NCI-H2171 treated with DMSO at 0.1 percent for 48 hours (cell line): ENCODE measurements at places on chromosomes 11 and 22.
A peak's percentile ranks its signal among the peaks of the same experiment; 100 is the strongest.

- no peak for DNase-seq
These were observed 66.9 kb downstream of the GAB2 start for GRCh38 chr11:78350646-78351165.

DNA sequence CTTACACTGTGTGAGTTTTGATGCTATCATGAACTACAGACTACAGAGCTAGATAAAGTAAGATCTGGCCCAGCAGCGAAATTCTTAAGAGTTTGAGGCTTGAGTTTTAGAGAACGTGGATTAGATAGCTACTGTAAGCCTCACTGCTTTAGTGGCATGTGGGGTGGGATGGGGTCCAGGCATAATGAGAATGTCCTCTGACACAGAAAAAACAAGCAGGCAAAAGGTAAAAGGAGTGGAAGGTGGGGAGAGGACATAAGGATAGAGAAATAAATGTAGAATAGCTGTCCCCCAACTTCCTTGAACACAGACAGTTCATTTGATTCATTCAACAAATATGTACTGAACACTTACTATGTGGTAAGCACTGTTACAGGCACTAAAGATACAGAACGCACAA, 324.5 kb upstream of the PITPNB start:
- DNase-seq, result no peak

GRCh38 chr11:128346804-128347203, 240.6 kb downstream of the ETS1 start:
- no peak for DNase-seq

DNA sequence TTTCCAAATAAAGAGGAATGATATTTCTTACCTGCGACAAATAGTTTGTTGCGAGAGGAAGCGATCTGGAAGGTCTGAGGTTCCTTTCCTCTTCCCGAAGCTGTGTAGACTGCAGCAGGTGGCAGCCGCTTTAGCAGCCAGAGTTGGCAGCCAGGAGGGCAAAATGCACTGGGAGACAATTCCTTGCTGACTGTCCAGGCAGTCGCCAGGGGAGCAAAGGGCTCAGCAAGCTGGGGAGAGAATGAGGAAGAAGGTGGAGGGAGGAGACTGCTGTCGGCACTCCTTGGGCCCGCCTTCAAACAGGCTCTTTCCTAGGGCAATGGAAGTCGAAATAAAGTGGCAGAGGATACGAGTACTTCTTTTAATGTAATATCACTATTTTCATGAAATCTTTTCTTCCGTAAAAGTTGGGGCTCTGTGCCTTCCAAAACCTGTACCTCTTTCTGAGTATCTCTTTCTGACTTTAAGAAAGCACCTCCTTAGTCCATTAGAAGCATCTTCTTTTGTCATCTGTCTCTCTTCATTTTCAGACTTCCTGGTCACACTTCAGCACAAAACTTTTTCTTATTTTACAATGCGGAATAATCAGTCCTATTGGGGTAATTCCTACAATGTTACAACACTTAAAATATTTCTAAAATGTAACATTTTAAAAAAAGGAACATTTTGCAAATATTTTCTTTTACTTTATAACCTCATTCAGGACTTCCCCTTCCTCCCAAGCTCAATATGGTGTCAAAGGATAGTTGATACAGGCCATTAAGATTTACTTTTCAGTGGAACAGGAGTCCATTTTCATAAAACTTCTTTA, at the start of gene IL18:
TSS of gene IL18 (minus strand) at position 220 of the 811 bp plus-strand sequence. CDS start 9,041 bp downstream, outside the sequence.
- no peak for DNase-seq

GRCh38 chr11:27013781-27014361, 20.0 kb downstream of the FIBIN start:
- no peak for DNase-seq

- DNase-seq, result no peak
These were observed 1.3 kb upstream of the KMT5B start for GRCh38 chr11:68214173-68215086.

- no peak for DNase-seq
These were observed 2.8 kb upstream of the PHLDA2 start for GRCh38 chr11:2931771-2932738.

- DNase-seq, result peak; percentile 73
These were observed 157.4 kb downstream of the COMMD9 start for GRCh38 chr11:36131721-36132397.

DNA sequence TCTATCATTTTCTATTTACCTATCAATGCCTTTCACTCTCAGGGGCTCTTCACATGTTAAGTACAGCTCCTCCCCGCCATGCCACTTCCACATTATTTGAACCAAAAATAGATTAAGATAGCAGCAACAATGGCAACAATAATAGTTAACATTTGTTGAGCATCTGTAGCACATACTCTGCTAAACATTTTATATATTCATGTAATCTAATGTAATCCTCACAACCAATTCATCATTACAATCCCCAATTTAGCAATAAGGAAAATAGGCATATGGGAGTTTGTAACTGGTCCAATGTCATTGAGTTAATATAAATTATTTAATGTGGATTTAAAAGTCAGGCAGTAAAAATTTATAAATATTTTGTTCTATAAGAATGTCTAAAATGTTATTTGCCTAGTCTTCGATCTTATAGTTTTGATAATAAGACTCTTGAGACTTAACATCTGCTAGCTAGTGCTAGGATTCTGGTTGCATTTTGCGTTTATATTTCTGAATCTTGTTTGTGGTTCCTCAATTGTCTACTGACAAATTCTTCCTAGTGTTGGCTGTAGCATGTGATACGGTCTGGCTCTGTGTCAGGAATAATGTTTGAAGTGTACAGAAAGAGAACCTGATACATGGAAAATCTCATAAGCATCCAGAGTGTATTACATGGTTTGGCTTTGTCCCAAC, 621.5 kb upstream of the LUZP2 start:
- DNase-seq, result peak; percentile 45

DNA sequence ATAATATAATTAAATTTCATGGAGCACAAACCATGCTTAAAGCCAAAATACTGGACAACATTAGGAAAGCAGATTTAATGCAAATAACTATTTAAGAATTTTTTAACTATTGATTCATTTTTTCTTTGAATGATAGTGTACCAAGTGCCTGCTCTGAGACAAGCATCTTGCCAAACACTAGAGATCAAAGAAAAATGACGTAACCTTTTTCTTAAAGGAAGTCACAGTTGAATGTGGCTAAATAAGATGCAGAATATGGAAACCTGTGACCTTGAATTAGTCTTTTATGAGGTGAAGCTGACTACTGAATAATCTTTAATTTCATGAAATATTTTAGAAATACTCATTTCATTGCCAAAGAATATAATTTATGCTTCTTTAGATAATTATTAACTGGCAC, 104.0 kb downstream of the MSANTD4 start:
- no peak for DNase-seq

DNA sequence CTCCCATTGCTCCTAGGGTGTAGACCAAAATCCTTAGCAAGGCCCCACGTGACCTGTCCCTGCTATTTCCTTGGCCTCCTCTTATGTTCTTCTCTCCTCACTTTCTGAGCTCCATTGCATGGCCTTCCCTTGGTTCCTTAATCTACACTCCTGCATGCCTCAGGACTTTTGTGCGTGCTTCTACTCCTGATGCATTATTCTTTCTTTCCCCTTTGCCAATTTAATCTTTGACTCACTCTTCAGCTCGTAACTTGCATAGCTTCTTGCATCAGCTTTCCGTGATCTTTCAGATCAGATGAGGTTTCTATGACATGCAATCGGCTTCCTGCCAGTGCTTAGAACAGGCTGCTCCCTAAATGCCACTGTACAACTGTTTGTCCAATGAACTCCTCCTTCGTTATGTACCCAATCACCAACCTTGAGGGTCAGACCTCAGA, 261.6 kb upstream of the CADM1 start:
- DNase-seq, result no peak

GRCh38 chr22:30876915-30877553, 91.5 kb downstream of the MORC2 start:
- DNase-seq, result peak; percentile 91

DNA sequence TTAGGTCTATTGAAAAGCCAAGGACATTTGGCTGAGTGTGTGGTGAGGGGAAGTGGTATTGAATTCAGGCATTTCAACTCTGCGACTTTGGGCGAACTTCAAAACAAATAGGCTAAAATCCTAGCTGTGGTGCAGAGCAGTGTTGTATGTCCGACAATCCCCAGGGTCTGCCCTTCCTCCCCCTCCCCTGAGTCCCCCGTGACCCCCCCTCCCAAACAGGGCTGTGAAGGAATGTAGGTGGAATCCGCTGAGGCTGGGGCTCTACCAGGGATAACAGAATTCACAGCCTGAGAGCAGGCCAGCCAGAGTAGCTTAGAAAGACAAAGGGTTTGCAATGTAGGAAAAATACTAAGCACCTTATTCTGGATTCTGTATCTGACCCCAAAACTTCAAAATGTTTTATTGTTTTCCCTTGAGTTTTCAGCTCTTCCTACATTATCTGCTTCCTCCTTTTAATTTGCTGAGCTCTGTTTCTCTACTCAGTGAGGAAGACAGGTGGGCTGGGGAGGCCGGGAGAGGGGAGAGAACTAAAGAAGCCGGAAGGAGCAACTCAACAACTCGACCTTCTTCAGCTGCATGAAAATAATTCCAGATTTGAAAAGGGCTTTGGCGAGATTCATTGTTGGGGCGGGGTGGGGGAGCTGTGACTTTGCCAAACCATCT, 315.2 kb downstream of the BLID start:
- no peak for DNase-seq

GRCh38 chr11:20059587-20060021, 100.7 kb downstream of the DBX1 start:
- DNase-seq, result no peak

DNA sequence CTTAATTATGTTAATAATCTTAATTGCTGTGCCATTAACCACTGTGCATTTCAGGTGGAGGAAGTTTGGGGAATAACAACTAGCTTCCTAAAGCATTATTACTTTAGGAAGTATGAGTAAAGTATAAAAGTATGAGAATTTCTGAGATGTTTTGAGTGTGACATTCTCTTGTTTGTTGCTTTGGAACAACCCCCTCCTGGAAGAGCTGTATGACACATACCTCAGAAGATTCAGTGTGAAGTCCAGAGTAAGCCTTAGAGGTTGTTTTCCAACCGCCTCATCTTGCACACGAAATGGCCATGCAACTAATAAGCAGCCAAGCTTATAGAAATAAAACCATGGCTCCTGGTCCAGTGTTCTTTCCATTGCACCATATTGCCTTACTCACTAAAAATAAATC, 21.7 kb downstream of the CCDC81 start:
- no peak for DNase-seq
